ENCODE measurements at places on chromosomes 16 and 17.

- no peak for DNase-seq
These were observed 1.6 kb downstream of the ZFHX3 start for GRCh38 chr16:73046202-73046848.

DNA sequence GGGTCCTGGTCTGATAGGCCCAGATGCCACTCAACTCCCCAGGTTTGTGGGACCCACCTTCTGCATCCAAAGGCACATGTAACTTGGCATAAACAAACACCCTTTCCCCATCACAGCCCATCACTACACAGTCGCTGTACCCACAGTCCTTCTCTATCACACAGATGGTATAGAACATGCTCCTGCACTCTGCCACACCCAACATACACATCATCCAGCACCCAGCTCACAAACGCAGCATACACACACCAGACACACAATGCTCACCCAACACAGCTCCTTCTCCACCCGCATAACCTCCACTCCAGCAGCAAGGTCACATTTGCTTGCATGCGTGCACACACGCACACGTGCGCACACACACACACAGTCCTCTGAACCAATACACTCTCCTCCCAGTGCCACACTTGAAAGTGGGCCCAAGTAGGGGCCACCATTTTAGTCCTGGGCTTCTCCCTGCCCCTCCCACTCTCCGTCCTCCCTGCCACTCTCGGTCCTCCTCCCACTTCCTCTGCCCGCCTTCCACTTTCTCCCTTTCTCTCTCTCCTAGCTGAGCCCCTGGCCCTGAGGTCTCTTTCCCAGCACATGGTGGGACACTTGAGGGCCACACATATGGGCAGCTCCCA is 8.5 kb upstream of the TMEM92 start:
- DNase-seq = no peak

DNA sequence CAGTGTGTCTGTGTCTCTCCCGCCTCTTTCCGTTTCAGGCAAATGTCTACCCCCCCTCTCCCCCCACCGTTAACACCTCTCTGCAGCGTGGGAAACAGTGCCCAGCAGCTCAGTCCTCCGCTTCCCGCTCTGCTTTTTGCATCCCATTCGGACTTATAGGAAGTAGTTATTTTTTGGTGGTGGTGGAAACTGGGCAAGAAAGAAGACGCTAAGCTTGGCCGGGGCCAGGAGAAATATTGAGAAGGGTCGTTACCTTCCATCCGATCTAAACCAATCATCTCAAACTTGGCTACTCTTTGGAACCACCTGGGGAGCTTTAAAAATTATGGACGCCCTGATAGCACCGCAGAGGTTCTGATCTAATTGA is 499 bp upstream of the HLF start:
- no peak for DNase-seq

GRCh38 chr17:601244-601925 is 113.3 kb downstream of the VPS53 start:
- no peak for DNase-seq

DNA sequence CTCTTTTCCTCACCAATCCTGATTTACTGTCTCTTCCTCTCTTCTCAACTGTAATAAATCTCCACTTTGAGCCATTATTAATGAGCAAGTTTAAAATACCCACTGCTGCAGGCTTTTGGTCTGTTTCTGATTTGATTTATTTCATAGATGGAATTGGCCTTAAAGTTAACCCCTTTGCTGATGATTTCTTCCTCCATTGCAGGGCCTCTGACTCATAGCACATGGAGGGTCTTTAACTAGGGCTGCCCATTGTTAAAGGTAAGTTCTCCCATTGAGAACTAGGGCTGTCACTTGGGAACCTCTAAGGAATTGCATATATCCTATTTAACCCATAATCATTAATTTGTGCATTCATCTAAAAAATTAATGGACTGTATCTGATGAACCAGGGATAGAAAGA is 221.2 kb downstream of the CA10 start:
- no peak for DNase-seq

DNA sequence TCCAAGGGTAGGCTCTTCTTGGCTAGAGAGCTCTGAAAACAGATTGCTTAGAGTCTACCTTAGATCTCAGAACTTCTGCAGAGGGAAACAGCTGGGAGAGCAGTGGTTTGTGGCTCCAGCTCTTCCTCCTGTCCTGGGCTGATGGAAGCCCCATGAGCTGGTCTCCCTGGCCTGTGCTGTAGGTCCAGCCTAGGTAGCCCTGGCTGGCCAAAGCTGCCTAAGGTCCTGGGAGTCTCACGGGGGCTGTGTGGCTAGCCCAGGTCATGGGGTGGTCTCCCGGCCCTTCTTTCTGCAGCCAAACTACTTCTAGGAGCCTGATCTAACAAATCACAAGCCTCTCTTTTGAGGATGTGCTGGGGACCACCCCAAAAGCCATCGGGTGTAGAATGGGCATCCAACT is 75.7 kb downstream of the MPRIP start:
- no peak for DNase-seq

DNA sequence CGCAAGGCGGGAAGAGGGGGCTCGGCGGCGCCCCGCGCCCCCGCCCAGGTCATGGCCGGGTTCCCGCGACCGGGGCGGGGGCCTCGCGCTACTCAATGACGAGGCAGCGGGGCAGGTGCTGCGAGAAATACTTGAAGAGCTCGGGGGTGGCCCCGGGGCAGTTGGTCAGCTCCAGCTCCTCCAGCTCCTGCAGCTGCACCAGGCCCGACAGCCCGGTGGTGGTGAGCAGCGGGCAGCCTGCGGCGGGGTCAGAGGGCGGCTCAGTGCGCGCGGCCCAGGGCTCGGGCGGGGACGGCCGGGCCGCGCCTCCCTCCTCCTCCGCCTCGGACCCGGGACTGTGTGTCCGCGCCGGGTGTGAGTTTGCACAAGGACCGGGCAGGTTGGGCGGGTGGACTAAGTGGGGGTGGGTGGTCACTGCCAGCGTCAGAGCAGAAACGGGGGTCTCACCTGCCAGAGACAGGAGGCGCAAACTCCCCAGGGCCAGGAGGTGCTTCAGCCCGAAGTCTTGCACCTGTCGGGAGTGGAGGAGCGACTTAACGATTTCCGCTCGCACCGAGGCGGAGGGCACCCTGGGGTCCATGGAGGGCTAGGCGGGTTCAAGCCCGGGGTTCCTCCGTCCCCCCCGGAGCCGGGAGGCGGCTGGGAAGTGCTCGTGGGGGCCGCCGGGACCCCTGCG is 4.1 kb upstream of the WDR24 start:
- no peak for DNase-seq

GRCh38 chr16:29290631-29291247 is 115.8 kb downstream of the NPIPB11 start:
- peak; percentile 47 for DNase-seq

- DNase-seq = no peak
These were observed 128.8 kb downstream of the CYB561 start for GRCh38 chr17:63317166-63317840.

DNA sequence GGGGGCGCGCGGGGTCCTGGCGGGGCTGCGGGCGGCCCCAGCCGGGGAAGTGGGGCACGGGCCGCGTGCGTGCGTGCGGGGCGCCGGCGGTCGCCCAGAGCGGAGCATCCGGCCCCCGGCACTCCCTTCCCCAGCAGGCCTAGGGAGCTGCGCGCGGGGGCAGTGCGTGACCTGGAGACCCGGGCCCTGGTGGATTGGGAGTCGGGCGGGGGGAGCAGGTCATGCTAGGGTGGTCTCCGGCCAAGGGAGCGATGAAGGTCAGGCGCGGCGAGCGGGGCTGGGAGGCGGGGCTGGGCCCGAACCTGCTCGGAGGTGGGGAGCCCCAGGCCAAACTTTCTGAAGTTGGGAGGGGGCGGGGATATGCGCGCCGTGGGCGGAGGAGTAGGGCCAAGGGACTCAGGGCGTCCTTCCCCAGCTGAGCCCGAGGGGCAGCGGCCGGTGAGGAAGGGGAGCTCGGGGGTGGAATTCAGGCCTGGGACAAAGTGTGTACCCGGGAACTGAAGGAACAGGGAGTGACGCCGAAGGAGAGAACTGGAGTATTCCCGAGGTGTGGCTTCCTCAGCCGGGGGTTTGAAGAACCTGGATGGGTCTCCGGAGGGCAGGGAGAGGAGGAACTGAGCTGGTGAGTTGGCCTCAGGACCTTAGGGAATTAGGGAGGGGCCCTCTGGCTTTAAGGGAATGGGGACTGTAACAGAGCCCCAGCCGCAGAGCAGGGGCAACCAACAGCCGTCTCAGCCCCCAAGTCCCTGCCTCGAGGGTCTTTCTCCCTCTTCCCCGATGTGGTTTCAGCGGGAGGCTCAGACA is 589 bp downstream of the XYLT2 start:
- no peak for DNase-seq

DNA sequence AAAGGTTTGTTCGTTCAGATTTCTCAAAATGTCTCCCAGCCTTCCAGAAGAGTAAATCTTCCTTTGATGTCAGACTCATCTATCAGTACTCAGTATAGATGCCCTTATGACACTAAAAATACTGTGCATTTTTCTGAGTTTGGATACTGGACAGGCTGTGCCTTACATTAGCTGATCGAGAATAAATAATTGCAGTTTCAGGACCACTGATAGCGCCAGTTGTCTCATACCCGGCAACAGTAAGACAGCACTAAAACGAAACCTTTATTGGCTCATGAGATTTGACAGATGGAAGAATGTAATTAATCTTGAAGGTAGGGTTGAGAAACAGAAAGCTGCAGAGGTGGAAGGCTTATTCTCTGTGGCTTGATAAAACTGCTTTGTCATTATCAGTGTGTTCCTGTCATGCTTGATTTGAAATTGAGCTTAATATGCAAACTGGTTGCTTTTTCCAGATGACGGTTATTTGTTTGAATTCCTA is 1.2 kb downstream of the ATP6V0A1 start:
- no peak for DNase-seq

GRCh38 chr17:12282056-12282455 is 261.4 kb downstream of the MAP2K4 start:
- DNase-seq = no peak

DNA sequence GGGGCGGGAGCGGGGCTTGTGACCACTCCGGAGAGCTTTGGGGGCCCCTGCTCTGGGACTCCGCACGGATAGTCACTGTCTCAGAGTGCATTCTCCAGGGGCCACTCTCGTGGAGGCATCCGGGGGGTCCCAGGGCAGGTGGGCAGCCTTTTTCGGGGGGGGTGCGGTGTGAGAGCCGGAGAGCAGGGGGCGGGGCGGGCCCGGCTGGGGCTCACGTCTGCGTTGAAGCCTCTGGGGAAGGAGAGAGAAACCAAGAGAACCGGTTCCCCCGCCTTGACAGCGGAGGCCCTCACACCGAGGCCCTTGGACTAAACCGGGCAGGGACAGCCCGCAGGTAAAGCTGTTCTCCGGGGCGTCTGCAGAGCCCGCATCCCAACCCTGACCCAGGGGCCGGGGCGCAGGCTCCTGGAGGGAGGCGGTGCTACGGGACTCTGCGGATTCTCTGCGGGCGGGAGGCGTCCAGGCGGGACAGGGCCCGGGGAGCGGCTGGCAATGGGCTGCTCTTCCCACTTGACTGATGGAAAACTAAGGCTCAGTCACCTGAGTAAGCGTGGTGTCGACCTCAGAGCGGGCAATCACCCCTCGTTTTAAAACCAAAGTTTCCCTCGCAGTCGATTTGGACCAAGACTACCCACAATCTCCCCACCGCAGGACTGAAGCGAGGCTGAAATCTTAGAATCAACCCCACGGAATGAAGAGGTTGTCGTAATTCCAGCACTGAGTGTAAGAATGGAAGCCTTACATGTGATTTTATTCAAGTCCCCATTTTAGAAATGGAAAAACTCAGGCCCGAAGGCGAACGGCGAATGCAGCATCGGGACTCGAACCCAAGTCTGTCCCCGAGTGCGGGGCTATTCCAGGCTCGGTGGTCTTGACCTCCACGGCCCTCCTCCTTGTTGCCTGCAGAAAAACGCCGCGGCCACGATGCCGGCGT is 49.6 kb upstream of the AMZ2 start:
- no peak for DNase-seq
